ENCODE measurements at places on chromosomes 6 and 20.

GRCh38 chr6:105677671-105678475 lies 275.0 kb upstream of the PREP start:
- no peak for DNase-seq

GRCh38 chr20:1187605-1188171 lies 2.9 kb upstream of the TMEM74B start:
- DNase-seq = no peak

DNA sequence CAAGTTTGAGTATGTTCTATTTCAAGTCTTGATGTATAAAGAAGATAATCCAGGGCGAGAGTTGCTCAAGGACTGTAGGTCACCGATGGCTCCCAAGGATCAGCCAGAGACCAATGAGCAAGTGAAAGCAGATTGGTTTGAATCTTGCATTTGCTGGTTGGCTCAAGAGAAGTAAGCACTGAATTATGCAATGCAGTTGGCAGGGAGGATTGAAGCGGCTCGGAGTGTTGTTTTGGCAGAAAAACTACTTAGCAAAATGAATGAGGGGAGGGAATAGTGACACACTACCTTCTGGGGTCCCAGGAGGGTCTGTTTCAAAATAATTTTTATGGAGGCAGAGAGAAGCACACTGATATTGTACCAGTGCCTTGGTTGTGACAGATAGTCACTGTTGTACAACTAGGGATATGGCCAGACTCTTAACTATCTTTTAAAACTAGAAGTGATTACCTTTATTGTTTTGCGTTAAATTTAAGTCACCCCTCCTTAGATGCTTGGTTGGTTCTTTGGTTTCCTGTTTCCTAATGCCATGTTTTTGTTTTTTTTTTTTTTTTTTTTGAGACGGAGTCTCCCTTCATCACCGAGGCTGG lies 15.7 kb downstream of the SASH1 start:
- DNase-seq = no peak

DNA sequence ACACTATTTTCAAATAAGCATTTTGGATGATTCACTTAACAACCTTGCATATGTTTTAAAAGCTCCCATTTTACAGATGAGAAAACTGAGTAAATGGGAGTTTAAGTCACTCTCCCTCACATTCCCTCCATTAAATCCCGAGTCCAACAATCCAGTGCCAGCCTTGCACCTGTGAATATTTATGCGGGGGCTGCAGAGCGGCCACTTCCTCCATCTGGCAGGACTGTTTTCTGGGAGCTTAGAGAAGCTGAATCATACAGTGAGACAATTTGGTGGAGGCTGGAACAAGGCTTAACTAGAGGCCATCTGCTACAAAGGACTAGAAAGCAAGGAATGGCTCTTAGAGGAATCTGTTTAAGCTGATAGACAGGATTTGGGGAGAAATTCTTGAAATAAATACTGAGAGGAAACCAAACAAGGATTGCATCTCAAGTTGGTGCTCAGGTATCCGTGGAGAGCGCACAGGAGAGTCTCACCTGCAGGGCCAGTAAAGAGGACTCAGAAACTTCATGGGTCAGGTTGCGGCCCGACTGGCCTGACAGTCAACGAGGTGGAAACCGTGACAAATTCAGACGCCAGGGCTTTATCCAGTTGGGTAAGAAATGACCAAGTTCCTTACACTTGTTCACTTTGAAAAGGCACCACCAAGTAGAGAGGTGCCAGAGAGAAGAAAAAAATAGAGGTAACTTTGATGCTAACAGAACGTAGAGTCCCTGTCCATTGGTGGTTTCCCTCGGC lies 478.5 kb downstream of the QKI start:
- no peak for DNase-seq

DNA sequence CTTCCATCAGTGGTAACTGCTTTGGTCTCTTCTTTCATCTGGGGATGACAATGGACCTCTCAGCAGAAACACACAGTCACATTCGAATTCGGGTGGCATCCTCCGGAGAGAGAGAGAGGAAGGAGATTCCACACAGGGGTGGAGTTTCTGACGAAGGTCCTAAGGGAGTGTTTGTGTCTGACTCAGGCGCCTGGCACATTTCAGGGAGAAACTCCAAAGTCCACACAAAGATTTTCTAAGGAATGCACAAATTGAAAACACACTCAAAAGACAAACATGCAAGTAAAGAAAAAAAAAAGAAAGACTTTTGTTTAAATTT lies 6.1 kb downstream of the EDN1 start:
- DNase-seq = no peak

DNA sequence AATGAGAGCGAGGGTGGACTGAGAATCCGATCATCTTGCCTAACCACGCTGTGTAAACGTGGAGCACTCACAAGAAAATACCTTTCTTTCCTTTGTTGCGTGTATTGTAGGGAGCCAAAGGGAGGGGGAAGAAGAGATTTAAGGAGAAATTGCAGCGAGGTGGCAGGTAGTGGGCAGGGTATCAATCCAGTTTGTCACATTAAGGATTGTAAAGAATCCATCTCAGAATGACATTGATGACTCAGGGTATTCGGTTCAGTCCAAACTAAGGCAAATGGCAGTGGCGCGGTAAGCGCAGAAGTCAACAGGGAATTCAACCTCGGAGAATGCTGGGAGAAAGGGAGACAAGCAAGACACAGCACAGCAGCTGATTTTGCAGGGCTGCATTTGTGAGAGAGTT lies 146.2 kb downstream of the ID4 start:
- no peak for DNase-seq

DNA sequence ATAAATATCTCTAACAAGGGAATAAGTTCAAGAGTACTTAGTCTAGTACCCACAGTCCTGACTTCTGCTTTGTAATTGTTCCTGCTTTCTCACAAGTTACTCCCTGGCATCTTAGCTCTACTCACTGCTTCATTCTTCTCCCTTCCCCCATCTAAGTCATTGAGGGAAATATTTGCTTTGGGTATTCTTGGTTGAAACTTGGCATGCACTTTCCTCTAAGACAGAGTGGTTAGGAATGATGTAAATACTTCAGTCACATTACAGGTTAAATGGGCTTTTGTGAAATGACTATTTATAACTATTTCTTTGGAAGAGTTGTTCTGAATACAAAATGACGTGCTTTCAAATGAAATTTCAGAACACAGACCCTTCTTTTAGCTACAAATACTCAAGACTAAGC lies 67.7 kb upstream of the PLEKHG1 start:
- DNase-seq = no peak

DNA sequence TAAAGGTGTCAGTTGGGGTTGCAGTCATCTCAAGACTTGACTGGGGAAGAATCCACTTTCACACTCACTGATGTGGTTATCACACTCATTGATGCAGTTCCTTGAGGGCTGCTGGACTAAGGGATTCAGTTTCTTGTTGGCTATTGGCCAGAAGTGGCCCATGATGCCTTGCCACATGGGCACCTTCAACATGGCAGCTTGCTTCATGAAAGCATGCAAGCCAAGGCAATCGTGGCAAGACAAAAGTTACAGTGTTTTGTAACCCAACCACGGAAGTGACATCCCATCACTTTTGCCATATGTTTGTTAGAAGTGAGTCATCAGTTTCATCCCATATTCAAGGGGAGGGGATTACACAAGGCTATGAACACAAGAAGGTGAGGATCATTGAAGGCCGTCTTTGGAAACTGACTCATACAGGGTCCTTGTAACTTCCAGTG lies 3.8 kb upstream of the RANBP9 start:
- no peak for DNase-seq

DNA sequence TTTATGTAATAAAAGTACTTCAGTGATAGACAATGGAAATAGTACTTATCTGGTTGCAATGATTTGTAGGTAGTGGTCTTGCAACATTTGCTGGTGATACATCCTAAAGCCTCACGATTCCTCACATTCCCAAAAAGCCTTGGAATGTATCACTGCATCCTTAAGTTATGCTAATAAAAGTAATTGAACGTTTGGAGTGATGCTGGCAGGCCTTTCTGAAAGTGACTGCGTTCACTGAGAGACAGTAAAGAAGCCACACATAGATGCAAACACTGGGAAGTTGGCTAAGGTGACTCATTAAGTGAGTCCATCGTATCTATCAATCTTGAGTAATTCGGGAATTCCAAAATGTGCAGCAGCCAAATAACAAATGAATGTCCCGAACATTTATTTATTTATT lies 444.1 kb upstream of the SOX4 start:
- no peak for DNase-seq

DNA sequence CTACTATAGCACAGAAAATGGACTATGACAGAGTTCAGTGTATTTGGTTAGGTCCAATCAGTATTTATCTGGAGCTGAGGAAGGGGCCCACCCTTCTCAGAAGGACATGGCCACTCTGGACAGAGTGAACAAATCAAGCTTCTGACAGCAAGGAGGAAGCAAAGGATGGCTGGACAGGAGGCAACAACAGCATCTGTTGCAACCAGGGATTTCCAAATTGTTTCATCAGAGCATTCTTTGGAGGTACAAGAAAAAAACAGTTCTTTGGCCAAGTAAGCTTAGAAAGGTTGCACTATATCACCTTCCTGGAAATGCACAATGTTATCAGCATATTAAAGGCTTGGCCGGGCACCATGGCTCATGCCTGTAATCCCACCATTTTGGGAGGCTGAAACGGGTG lies 118.7 kb upstream of the SLC22A16 start:
- DNase-seq = no peak

- no peak for DNase-seq
Measured at GRCh38 chr6:50848989-50849795, 30.5 kb downstream of the TFAP2B start.

GRCh38 chr6:41474213-41474933 lies 71.8 kb upstream of the FOXP4 start:
- no peak for DNase-seq

DNA sequence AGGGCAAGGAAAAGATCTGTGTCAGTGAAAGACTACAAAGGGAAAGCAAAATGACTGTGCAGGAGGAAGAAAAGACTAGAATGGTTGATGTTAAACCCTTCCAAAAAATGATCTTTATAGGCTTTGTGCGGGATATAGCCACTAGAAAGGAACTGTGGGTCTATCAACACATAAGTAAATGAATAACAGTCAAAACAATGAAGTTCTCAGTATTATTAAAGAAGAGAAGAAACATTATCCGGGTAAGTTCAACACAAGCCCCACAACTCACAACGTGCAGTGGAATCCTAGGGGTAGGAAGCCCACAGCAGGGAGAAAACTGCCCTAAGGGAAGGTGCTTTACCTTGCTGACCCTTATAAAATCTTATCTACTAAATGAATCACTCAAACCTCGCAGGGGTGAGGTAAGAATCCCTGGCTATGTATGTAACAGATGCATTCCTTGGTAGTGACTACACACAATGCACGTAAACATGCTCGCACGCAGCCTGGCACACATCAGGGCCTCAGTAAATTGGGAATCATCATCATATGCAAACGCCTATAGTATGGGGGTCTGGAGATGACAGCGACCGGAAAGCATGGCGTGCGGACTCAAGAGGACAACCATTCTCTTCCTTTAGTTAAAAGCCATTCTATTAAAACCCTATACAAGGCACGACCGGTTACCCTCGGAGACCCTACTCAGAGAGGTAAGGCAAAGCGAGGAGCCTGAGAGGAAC lies 11.3 kb downstream of the TFAP2A start:
- no peak for DNase-seq

- DNase-seq = no peak
Measured at GRCh38 chr20:62419759-62420158, 7.6 kb downstream of the RBBP8NL start.

- DNase-seq = no peak
Measured at GRCh38 chr6:146127447-146128215, 98.8 kb downstream of the GRM1 start.

- no peak for DNase-seq
Measured at GRCh38 chr6:98957450-98957849, 9.7 kb upstream of the FBXL4 start.

GRCh38 chr6:163837691-163838431 lies 423.3 kb downstream of the QKI start:
- DNase-seq = no peak

GRCh38 chr6:131572686-131573415 lies at the start of gene ARG1:
ARG1 (plus strand) TSS chr6:131573226; CDS start chr6:131573283, 57 bp downstream.
- DNase-seq = no peak

Measured in NCI-H774 (cell line).